NCI-H2227 treated with DMSO at 0.1 percent for 48 hours (cell line): ENCODE measurements at places on chromosomes 3 and 15.

- DNase-seq: no peak
Observed at GRCh38 chr3:73143401-73143800, 81.9 kb downstream of the EBLN2 start.

DNA sequence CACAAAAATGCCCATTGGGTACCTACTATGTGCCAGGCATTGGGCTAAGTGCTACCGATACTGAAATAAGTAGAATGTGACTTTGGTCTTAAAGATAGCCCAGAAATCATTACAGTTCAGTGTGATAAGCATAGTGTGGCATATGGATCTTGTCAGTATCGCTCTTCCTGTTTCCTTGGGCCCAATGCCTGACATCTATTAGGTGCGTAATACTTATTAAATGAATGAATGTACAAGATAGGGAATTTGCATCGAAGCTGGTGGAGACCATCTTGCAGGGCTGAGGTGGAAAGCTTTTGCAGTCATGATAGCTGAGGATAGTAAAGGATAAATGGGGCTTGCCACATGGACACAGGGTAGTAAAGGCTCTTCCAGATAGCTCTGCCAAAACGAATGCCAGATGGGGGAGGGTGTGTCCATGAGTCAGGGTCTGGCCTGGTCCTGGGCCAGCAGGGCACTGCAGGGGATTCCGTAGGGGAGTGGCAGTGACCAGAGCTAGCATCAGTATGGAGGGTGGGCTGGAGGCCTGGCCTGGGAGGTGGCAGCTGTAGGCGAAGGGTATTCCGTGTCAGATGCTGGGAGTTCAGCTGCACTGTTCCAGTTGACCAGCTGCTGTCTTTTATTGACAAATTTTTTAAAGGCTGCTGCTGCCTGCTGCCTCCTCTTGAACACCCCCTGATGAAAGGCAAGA is 23.5 kb downstream of the TSEN2 start:
- DNase-seq: no peak

- no peak for DNase-seq
Observed at GRCh38 chr3:13045904-13046568, 27.2 kb downstream of the IQSEC1 start.

GRCh38 chr15:34359416-34359815 is 7.6 kb downstream of the LPCAT4 start:
- no peak for DNase-seq

GRCh38 chr3:128160661-128161060 is 7.4 kb downstream of the EEFSEC start:
- DNase-seq: no peak

- no peak for DNase-seq
Observed at GRCh38 chr3:4830586-4830914, 148.7 kb upstream of the BHLHE40 start.

GRCh38 chr15:33149919-33150318 is 44.6 kb downstream of the FMN1 start:
- no peak for DNase-seq

DNA sequence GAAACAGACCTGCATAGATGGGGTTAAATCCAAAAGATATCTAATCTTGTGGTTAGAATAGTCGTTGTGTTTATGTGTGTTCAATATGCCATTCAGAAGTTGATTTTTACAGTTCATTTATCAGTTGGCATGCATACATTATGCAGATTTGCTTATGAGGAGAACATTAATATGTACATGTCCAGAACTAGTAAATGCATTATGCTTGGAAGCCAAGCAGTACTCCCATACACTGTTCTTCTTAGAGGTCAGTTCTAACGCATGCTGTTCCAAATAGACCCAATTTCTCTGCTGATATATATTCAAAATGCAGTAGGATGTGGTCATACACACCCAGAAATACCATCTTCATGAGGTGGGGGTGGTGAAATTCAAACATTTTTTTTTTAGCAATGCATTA is 956 bp downstream of the FGF12 start:
- no peak for DNase-seq

- no peak for DNase-seq
Observed at GRCh38 chr3:11593318-11594034, 50.2 kb downstream of the VGLL4 start.

- DNase-seq: no peak
Observed at GRCh38 chr15:67917037-67917436, 77.2 kb upstream of the RNU6-1 start.

DNA sequence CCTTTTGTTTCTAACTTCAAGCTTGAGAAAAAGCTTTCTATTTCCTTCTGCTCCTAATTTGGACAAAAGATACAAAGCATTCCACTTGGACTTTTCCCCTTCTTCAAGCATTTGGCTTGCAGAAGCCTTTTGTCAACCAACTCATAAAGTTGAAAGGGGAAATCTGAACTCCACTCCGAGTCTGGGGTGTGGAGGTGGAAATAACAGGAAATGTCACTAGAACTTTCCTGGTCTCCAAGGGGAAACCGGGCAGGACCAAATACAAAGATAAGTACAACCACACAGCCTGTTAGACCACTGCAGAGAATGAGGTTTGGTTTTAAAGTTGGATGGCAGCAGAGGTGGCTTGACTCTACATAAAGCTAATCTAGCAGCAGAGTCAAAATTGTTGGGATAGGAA is 4.2 kb upstream of the C3orf80 start:
- DNase-seq: no peak

- no peak for DNase-seq
Observed at GRCh38 chr3:4981294-4981664, 2.0 kb downstream of the BHLHE40 start.

- no peak for DNase-seq
Observed at GRCh38 chr3:180184816-180185215, 148.1 kb upstream of the PEX5L start.

- no peak for DNase-seq
Observed at GRCh38 chr3:12503126-12503957, 19.1 kb downstream of the TSEN2 start.

DNA sequence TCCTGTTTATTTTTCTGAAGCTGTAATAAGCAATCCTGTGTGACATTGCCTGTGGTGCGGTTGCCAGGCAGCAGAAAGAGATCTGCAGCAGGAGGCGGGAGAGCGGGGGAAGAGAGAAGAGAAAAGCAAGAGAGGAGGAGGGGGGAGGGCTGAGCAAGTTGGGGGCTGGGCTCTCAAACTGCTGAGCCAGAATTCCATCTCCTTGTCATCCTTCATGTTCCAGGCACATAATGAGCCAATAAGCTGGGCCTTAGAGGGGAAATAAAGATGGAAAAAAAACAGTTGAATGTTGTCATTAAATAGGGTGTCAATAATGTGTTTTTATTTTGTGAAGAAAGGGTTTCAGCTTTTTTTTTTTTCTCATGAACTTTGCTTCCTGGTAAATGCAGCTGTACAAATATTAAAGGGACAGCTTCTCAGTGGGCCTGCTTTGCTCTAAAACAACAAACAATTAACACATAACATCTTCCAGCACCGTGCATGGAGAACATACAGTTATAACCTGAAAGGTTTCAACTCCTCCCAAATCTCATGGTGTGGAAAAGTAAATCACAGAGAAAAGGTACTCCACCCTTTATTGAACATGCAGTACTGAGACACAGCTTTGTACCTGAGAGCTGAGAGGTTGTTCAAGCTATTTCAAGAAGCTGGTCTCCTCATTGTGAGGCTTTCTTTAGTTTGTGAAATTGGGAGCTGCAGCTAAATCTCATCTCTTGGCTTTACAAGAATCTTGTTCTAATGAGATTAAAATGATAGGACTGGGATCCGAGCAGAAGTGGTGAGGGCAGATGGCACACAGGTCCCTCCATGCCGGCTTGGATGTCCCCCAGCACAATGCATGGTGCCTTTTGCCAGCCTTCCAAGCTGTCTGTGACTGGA is 451.1 kb upstream of the KCNMB2 start:
- DNase-seq: peak; percentile 95

DNA sequence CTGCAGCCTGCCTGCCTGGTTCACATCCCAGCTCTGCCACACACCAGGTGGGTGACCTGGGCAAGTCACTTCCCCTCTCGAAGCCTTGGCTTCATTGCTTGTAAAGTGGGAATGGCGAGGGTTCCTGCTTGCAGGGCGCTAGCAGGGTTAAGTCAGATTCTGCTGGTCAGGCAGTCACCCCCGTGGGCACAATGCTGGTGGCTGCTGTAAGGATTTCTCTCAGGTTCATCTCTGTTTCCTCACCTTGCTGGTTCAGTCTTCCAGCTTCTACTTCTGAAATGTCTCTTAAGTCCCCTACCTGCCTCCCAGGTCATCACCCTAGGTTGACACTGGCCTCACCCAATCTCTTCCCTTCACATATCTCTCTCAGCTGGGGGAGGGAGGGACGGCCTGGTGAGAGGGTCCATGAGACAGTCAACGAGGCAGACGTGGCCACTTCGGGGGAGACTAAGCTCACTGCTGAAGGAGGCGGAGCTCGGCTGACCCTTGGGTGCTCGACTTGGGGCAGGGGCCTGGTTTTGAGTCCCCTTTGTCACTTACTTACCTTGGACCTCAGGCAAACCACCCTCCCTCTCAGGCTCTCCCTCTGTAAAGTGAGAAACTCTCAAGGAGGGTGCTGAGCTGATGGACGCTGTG is 11.5 kb downstream of the CTSH start:
- DNase-seq: no peak

- no peak for DNase-seq
Observed at GRCh38 chr15:75043509-75044257, 20.3 kb downstream of the PPCDC start.

- DNase-seq: no peak
Observed at GRCh38 chr3:50393061-50393460, 33.7 kb upstream of the TMEM115 start.

GRCh38 chr3:56469141-56469540 is 874 bp upstream of the ERC2 start:
- no peak for DNase-seq

GRCh38 chr3:58482917-58483636 is 8.8 kb upstream of the KCTD6 start:
- no peak for DNase-seq

DNA sequence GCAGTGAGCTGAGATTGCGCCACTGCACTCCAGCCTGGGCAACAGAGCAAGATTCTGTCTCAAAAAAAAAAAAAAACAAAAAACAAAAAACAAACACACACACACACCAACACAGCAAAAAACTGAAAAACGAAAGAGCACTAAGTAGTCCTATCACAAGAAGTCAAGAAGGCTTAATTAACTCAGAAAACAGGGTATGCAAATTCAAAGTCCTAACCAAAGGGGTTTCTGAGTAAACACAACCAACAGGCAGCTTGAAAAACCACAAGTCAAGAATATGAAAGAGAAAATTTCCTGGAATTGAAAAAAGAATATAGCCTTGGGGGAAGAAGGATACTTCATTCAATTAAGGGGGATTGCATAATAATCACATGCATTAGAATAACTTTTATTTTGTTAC is 37.7 kb upstream of the PARP14 start:
- DNase-seq: no peak

GRCh38 chr3:194422188-194422587 is 23.1 kb upstream of the GP5 start:
- no peak for DNase-seq

GRCh38 chr3:188205992-188206416 is 52.0 kb downstream of the LPP start:
- DNase-seq: no peak

DNA sequence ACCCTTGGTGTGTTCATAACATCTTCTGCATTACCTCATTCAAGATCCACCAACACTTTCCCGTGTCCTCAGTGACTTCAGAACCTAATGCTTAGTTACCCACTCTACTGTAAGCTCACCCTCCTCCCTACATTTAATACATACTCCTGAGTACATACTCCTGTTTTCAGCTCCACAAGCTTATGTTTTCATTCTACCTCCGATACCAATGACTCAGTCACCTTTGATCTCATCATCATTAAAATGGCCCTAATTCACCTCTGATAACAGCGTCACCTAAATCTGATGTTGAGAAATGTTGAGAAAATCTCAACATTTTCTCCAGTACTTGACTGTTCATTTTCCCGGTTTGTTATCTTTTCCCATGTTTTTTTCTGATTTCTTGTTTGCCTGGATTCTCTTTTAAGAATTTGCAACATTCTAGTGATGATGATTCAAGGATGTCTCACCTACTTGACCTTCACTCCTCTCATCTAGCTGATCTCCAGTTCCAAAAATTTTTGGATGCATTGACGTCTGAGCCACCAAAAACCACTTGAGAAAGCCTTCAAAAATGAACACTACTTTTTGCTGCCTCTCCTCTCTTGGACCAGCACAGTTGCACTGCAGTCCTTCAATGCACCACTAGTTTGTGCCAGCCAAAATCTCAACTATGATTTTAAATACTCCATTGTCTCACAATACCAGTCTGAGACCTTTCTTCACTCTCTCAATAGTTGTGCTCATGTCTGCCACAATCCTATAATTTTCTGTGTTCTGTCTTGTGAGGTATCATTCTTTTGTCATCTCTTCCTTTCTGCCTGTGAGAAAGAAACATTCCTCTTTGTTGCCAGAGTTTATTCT is 220.7 kb upstream of the SEMA6D start:
- DNase-seq: no peak

DNA sequence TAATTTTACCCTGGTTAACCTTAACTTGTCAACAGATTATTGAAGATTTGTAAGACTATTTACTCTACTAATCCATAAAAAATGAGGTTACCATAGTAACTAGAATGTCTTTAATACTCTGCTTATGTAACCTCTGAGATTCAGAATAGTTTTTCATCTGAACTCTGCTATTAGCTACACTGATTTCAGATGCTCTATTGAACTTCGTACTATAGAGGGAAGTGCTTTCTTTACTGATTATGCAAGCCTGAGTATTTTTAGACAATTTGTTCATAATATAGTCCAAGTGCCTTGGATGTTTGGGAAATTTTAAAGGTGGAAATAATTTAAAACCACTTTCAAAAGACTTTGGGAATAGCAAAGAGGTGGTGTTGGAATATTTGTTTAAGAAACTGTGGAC is 107.9 kb upstream of the GBE1 start:
- DNase-seq: no peak

GRCh38 chr15:99306694-99307338 is 55.5 kb downstream of the LRRC28 start:
- DNase-seq: peak; percentile 7

GRCh38 chr3:108409800-108410178 is 100.6 kb downstream of the MYH15 start:
- DNase-seq: no peak

DNA sequence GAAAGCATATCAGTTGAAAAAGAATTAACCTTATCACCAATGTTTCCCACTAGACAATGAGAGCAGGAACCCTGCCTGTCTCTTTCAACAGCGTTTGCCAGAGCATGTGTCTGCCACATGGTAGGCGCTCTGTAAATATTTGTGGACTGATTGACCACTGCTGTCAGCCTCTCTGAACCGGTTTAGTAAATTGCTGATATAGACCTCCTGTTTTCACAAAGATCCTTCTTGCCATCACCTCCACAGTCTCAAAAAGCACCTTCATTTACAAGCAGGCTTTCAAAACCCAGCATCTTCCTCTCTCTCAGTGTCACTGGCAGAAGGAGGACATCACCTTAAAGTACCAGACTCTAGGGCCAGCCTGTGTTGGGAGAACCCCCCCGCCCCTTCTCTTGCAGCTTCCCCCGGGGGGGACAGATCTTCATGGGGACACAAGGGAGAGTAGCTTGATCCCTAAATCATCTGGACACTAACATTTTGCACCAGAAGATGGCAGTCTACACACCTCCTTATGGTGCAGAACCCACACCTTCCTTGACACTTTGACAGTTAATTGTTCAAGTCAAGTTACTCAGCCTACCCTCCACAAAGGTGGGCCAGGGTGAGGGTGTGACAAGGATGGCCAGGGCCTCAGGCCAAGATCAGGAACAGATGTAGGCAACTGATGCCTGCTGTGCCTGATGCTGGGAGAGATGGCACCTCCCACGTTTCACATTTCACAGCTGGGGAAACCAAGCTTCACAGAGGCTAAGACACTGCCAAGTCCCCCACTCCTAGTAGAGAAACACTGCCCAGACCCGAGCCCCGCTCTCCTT is 37.8 kb upstream of the USP3 start:
- no peak for DNase-seq
